Glomerular endothelial cell (primary cell): ENCODE measurements at places on chromosomes 1 and 21. TPM values are rescaled to one million over a fixed set of nuclear protein-coding genes. Genes with fewer than 3 reads are reported as not detected.

DNA sequence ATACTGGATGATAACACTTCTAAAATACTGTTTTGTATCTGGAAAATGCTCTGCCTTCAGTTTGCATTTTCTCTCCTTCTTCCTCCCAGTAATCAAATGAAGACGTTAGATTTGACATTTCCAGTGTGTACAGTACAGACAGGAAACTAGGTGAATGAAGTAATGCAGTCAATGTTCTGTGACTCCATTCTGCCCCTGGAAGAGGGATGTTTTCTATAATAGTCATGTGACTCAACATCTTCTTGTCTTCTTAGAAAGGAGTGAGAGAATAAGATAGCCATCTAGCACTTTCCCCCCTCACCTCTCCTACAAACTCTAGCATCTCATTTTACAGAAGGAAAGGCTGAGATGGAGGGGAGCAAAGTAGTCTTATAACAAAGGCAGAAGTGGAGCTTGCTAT lies 77.6 kb downstream of the DDR2 start:
- DNase-seq = no peak

DNA sequence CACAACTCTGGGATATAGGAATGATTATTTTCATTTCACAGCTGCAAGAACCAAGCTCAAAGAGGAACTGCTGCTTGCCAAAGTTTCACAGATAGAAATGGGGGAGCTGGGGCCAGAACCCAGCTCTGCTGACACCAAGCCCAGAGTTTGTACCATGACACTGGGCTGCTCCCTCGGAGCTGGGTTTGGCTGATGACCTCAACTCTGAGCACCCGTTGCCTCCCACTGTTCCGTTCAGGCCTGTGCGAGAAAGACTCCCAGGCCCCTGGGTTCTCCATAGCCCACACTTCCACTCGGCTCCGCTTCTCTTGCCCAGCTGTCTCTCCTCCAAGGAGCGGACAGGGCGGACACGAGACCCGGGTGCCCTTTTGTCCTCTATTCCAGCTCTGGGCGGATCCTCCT lies 55.2 kb downstream of the NGF start:
- no peak for DNase-seq

DNA sequence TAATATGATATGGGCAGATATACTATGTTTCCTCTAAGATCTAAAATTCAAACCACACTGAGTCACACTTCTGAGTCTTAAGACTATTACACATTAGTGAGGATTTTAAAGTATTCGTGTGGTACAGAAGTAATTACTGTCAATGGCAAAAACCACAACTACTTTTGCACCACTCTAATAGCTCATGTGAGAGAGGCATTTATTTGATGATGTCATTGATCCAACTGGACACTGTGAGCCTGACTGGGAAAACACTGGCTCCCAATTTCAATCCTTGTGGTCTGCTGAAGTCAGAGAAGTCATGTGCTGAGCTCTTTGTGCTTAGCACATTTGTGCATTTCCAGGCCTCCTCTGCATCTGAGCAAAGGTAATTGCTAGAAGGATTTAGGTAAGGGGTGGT lies 377.8 kb downstream of the USH2A start:
- no peak for DNase-seq

Gene PHTF1
- total RNA-seq = 37.7 and 38.7 TPM in 2 replicates

Gene MFSD2A
- 4.4 and 6.9 TPM in 2 replicates for total RNA-seq

Gene S100A5
- total RNA-seq = not detected in 2 replicates
